Stimulated activated CD4-positive, alpha-beta T cell treated with anti-CD3 and anti-CD28 coated beads, Interleukin-1b, Interleukin-23, amount 100 ng/mL, for 1 hour (primary cell): ENCODE measurements at places on chromosomes 6 and 20.

DNA sequence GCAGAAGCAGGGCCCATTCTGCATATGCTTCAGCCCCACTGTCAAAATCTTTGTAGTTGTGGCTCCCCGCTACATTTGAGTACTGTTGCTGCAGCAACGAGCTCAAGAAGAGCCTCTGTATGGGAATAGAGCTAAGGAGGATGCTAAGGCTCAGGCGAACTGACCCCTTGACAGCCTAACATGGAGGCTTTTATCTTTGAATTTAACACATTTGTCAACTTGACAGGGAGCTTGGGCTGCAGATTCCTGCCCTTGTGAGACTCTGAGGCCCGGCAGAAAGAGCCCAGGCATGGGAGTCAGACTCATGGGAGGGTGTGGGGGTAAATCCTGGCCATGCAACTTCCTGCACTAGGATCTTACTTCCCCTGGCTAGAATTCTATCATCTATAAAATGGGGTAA lies 278.7 kb upstream of the CITED2 start:
- no peak for DNase-seq

- no peak for DNase-seq
Observed at GRCh38 chr20:32355417-32355841, 2.7 kb upstream of the ASXL1 start.

DNA sequence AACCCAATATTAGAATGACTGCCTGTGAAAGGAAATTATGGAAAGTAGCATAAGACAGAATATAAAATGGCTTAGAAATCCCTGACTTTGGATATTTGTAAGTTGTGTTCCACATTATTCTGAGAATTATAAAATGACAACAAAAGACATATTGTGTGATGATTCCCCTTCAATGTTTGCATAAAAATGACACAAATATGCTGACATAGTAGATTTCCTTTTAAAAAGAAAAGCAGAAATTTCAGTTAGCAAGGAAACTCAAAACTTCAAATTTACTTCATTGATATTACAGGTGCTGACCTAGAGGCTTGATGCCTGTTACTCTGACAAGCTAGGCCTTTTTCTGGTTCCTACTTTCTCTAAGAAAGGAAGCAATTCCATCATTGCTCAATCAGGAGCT lies 816.9 kb upstream of the HS3ST5 start:
- DNase-seq = no peak

GRCh38 chr6:33856655-33857054 lies 52.9 kb upstream of the MLN start:
- DNase-seq = no peak
